ENCODE measurements at places on chromosomes 12 and 14. TPM values are rescaled to one million over a fixed set of nuclear protein-coding genes. Genes with fewer than 3 reads are reported as not detected.

- DNase-seq, result no peak
These were observed 122.7 kb downstream of the CCDC60 start for GRCh38 chr12:119457271-119457670.

GRCh38 chr12:122840580-122841513 lies 5.6 kb downstream of the HIP1R start:
- peak; percentile 61 for DNase-seq

DNA sequence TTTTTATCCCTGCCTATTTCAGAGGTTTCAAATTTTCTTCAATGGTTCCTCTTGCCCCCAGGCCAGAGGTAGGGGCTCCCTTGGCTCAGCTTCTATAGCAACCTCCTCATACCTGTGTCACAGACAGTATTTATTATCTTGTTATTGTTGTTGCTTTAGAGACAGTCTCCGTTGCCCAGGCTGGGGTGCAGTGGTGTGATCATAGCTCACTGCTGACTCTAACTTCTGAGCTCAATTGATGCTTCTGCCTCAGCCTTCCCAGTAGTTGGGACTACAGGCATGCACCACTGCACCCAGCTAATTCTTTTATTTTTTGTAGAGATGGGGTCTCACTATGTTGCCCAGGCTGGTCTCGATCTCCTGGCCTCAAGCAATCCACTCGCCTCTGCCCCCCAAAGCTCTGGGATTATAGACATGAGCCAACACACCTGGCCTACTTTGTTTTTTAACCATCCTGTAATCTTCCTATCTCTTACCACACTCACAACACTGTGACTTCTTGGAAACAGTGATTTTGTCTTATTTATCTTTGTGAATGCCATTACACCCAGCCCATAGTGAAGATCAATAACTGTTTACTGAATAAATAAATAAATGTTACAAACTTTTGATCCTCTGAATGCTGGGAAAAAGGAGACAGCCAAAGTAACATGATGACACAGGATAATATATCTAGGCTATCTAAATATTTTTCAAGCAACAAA lies 95.9 kb downstream of the PHLDA1 start:
- no peak for DNase-seq

DNA sequence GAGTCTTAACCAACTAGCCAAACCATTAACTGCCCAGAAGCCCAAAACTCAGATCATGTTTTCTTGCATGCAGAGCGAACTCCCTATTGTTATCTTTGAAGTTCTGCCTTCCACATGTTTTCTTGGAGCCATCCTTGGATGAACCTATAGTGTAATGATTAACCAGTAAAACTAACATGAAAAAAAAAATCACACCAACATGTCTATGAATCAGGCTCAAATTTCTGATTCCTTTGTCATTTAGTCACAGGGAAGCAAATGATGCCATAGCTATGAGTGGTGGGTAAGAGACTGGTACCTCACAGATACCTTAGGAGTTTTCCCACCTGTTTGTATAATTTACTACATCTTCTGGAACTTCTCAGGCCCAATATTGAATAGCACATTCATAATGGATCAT lies 70.7 kb downstream of the PTPRO start:
- no peak for DNase-seq

- DNase-seq, result no peak
These were observed 47.2 kb downstream of the PUS7L start for GRCh38 chr12:43711348-43711747.

DNA sequence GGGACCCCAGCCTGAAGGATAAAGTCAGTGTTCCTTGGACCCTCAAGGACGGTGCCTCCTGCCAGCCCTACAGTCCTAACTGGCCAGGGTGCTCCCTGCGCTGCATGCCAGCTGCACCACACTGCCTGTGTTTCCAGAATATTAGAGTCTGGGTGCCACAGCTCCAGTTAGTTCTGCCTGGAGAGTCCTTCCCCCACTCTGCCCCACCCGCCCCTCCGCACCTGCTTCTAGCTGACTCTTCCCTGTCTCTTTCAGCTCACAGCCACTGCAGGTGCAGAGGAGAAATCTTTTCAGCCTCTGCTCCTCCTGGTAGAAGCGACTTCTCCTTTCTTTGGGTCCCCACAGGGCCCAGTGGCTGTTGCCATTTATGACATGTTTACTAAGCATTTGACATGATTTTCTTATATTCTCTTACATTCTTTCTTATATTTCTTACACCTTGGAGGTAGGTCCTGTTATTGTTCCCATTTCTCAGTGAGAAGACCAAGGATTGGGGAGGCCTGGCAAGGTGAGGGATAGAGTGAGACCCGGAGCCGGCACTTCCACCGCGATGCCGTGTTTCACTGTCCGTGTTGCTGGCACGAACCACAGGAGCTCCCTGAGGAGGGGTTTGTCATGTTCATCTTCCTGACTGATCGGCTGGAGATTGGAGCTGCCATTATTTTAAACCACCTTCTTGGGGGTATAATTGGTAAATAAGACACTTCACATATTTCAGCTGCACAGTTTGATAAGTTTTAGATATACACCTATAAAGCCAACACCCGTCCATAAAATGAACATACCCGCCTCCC lies 29.4 kb downstream of the SYNE3 start:
- no peak for DNase-seq

DNA sequence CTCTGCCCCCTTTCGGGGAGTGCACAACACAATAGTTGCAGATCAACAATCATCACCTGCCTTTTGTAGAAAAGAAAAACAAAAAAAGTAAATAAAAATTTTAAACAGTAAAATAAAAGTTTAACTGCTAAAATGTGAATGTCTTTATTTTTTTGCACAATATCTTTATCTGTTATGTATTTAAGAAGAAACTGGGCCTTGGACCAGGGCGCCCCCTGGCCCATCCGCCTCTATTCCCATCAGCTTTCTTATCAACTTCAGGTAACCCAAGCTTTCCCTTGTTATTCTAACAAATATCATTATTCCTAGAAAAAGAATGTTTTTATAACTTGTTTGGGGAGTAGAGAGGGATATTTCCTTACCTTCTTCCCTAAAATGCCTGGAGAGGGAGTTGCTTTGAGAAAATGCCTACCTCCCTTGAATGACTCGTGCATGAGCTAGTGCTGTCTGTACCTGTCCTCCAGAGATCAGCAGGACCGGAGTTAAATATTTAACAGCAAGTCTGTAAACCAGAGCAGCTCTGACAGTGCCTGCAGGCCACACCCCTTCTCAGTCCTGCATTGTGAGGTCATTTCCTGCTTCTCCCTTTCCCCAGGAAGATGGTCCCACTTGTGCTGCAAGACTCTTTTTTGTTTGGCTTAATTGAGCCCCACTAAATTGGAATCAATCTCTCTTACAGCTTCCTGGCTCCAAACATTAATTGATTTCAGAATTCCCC lies 192.8 kb upstream of the RGS6 start:
- DNase-seq, result no peak

DNA sequence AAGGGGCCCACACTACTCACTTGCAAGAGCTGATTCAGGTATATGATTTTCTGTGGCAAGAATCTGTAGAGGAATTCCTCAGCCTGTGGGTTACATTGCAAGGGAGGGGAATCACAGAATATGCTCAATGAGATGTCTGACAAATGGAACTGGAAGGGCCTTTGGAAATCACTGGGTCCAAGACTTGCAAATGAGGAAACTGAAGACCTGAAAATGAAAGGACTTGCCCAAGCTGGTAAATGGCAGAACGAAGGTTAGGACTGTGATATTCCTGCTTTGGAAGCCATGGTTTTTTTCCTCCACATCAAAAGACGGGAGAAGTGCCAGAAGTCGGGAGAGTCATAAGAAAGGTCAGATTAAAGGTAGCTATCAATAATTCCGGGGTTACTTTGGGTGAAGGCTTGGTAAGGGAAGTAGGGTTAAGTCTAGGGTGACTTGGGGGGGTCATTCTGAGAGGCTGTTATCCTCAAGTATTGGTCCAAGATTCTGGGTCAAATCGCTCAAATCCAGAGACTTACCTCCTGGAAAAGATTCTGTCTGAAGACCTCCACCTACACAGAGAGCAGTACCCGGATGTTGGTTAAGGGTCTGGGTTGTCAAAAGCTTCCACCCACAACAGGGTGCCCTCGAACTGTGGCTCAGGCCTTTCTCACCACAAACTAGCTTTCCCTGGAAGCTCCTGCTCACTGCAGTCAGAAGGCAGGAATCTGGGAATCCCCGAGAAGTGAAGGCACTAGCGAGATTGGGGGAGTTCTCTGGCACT lies 539 bp downstream of the PSME2 start:
- DNase-seq, result no peak

GRCh38 chr12:79217306-79217705 lies 352.7 kb downstream of the SYT1 start:
- no peak for DNase-seq

DNA sequence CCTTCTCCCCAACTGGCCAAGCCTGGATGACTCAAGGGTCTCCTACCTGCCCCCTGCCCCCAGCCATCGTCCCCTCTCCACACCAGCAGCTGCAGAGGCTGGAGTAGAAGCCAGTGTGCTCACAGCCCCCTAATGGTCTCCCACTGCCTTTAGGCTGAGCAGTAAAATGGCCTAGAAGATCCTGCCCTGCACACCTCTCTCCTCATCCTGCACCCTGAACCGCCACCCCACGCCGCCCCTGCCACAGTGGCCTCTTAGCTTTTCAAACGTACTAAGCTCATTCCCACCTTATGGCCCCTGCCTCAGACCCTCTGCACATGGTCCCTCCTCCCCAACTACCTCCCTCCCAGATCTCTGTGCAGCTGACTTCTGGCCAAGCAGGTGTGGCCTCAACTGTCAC lies 46.3 kb downstream of the RBM19 start:
- DNase-seq, result no peak

- DNase-seq, result no peak
These were observed 18.7 kb upstream of the MDM2 start for GRCh38 chr12:68789144-68789878.

GRCh38 chr12:72502546-72502945 lies 230.4 kb downstream of the TRHDE start:
- no peak for DNase-seq

DNA sequence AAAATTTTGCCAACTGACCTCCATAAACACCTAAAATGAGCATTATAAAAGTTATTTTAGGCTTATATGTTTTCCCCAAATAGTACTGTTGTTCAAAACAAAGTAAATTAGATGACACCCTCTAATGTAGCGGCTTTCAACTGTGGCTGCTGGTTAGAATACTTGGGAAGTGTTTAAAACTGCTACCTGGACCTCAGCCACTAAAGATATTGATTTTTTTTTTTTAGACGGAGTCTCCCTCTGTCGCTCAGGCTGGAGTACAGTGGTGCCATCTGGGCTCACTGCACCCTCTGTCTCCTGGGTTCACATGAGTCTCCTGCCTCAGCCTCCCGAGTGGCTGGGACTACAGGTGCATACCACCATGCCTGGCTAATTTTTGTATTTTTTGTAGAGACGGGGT lies 16.2 kb downstream of the PRORP start:
- DNase-seq, result no peak

DNA sequence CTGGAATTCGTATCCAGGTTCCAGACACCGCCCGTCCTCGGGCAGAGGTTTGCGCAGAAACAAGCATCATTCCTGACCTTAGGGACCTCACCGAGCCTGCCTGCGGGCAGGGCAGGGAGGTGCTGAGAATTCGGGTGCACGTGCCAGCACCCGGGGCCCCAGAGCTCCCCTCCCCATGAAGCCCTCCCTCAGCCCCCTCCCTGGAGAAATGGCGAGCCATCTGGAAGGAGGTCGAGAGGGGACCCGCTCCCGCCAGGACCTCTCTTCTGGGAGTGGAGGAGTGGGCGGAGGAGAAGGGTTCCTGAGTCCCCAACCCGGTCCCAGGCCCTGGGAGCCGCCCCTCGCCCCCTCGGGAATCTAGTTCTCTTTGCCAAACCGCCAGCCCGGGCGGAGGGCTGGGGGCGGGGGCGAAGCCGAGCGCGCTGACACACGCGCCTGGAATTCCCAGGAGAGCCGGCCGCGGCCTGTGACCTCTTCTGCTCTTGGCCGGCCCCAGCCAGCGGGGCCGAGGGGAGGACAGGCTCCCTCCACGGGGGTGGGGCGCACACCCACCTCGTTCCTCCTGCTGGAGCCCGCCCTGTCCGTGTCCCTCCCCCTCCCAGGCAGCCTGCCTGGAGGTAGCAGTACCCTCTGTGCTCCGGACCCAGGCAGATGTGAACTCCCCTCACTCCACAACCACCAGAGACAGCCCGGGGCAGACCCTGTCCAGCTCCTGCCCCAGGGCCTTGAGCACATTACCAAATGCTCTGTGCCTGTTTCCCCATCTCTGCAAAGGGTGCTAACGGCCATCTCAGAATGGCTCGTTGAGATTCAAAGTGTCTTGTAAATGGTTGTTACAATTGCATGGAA lies 23.0 kb upstream of the GPR132 start:
- DNase-seq, result peak; percentile 80

GRCh38 chr12:132610051-132610759 lies at the start of gene LRCOL1:
LRCOL1 (minus strand) TSS chr12:132610582; CDS start chr12:132606251, 4,331 bp downstream.
- peak; percentile 71 for DNase-seq

DNA sequence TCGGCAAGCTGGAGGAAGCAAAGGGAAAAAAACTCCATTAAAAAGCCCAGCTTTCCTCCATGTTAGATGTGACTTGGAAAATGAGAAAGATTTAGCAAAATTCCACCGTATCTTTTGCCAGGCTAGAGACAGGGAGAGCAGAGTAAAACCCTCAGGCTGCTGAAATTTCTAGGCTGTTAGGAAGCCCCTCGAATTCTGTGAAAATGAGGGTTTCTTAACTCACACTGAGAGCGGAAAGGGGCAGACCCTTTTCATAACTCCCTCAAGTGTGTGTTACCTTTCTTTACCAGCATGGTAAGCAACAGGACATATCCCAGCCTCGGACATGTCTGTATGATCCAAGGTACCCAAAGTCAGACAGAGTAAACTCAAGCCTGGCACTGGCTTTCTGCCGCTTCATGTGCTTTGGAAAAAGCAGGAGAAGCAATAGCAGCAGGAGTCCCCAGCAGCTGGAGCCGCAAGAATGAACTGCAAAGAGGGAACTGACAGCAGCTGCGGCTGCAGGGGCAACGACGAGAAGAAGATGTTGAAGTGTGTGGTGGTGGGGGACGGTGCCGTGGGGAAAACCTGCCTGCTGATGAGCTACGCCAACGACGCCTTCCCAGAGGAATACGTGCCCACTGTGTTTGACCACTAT lies at the start of gene RHOJ:
Gene RHOJ, plus strand, starts transcription at position 37 of the 637 bp plus-strand sequence. Its CDS starts 427 bp downstream, at position 464.
- DNase-seq, result no peak

DNA sequence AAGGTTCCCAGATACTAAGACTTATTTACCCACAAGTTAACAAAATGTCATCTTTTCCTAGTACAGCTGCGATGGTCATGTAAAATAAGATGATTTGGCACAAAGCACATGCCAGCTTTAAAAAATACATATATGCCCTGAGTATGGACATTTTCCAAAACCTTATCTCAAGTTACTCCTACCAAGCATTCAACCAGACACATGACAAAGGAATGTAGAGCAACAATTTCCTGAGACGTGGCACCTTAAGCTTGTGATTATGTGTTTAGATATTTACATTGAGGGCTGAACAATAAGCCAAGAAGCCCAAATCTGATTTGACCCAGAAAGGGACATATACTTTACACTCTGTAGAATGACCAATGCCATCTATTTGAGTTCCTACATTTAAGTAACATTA lies 24.5 kb upstream of the OVCH1 start:
- DNase-seq, result no peak

GPRC5D gene
- not detected for total RNA-seq

TDRD9 gene
- 3.3 TPM for total RNA-seq

IRAK3 gene
- total RNA-seq, result 3.2 TPM

MAPKAPK5 gene
- 25.7 TPM for total RNA-seq

BICDL1 gene
- total RNA-seq, result 0.30 TPM

NDRG2 gene
- 304 TPM for total RNA-seq

DLGAP5 gene
- total RNA-seq, result 0.08 TPM

LRRC10 gene
- total RNA-seq, result 30.3 TPM

PIK3C2G gene
- total RNA-seq, result not detected

C14orf180 gene
- 67.8 TPM for total RNA-seq

WSCD2 gene
- 0.40 TPM for total RNA-seq

All from cardiac septum (tissue), 1 donor.